Adipocyte (in vitro differentiated cells): ENCODE measurements at places on chromosomes 3 and 15.

DNA sequence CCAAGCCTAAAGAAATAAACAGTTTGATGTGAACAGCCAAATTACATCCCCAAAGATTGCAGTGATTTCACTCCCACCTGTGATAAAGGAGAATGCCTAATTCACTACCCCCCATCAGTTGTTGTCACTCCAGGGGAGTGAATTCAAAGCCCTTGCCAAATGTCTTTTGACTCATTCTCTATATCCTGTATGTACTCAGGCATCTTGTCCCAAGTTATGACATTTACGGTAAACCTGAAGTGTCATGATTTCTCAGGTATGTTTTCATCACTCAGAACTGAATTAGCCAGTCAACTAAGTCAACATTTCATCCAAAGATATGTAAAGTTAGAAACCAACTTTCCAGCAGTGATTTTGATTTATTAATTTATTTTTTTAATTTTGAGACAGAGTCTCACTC is 22.0 kb upstream of the HERC1 start:
- DNase-seq: no peak

DNA sequence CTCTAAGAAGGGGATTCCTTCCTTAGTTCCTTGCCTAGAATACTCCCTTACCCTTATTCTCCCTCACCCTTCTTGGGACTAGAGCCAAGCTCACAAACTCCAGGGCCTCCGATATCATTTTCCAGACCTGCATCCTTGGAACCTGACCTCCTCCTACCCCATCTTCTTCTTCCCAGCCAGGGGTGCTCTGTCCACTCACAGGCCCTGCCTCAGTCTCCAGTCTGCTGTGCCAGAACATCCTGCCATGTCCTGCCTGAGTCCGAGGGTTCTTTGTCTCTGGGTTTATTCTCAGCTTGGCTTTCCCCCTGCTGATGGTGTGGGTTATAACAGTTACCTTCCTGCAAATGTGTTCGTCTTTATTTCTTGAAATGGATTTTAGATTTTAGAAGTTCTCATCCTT is 59.9 kb upstream of the MCF2L2 start:
- DNase-seq: no peak

DNA sequence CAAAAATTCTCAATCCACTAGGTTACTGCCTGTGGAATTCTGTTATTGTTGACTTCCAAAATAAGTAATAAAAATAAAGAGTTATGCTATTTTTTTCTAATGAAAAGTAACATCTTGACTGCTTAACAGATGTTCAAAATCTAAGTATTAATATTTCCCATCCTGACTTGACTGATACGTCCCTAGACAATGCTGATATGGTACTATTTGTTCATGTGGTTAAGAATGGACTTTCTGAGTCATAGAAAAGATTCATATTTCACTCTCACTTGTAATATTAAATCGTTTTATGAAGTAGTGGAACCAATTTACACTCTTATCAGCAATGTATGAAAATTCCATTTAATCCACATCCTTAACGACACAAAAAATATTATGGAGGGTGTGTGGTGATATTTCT is 104.8 kb upstream of the PLSCR5 start:
- DNase-seq: no peak

DNA sequence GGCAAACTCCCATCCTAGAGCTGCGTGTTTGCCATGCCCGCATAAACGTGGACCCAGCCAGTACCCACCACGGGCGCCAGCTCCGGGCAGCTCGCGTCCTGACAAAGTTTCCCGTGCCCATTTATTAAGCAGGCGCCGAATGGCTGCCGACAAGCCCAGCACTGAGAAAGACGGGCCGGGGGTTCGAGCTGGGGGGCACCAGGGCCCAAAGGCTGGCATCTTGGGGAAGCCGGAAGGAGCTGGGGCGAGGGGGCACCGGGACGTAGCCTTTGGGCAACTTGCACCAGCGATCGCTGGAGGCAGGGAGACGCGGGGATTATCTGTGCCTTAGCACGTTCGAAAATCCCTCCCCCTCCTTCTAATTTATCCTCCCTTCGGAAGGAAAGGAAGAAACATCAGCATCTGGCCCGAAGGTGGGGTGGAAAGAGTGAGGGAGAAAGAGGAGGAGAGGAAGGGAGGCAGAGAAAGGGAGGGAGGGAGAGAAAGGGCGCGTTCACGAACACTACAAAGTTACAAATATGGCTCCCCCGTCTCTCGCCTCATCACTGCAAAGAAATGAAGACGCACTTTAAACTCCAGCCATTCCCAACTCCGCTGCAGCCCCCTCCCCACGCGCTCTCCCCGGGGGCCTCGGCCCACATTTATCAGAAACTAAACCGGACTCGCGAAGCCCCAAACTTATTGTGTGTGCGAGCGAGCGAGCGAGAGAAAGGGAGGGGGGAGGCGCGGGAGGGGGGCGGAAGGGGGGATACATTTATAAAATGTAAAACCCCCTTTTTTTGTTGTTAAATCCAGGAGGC is 1.0 kb downstream of the ANP32A start:
- DNase-seq: peak; percentile 76

DNA sequence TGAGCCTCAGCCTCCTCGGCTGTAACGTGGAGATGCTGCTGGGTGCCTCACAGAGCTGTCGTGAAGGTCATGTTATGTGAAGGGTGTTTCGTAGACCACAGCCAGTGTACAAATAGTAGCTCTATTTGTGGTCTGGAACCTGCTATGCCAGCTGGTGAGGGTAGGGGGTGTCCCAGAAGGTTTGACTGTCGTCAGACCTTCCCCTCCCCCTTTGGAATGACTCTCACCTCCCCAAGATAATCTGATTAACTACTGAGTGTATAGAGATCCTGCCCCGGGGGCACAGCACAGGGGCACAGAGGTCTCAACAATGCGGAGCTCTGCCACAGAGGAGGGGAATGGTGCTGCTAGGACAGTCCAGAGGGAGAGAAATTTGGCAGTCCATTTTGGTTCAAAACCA is 20.5 kb downstream of the FGD5 start:
- DNase-seq: no peak

- no peak for DNase-seq
Observed at GRCh38 chr3:134665243-134665642, 14.4 kb upstream of the KY start.

GRCh38 chr15:73924171-73924921 is 1.9 kb upstream of the LOXL1 start:
- peak; percentile 94 for DNase-seq

GRCh38 chr3:114721864-114722263 is 425.2 kb downstream of the ZBTB20 start:
- DNase-seq: no peak

GRCh38 chr3:23751212-23751723 is 54.5 kb upstream of the UBE2E1 start:
- no peak for DNase-seq

- peak; percentile 7 for DNase-seq
Observed at GRCh38 chr3:32245200-32245599, 6.7 kb downstream of the CMTM8 start.

- DNase-seq: no peak
Observed at GRCh38 chr3:114789803-114790202, 357.3 kb downstream of the ZBTB20 start.

- DNase-seq: no peak
Observed at GRCh38 chr3:166783206-166783605, 596.9 kb downstream of the ZBBX start.

GRCh38 chr3:25184641-25185250 is 243.3 kb upstream of the RARB start:
- no peak for DNase-seq

- peak; percentile 90 for DNase-seq
Observed at GRCh38 chr3:177597311-177598096, 400.2 kb upstream of the TBL1XR1 start.

DNA sequence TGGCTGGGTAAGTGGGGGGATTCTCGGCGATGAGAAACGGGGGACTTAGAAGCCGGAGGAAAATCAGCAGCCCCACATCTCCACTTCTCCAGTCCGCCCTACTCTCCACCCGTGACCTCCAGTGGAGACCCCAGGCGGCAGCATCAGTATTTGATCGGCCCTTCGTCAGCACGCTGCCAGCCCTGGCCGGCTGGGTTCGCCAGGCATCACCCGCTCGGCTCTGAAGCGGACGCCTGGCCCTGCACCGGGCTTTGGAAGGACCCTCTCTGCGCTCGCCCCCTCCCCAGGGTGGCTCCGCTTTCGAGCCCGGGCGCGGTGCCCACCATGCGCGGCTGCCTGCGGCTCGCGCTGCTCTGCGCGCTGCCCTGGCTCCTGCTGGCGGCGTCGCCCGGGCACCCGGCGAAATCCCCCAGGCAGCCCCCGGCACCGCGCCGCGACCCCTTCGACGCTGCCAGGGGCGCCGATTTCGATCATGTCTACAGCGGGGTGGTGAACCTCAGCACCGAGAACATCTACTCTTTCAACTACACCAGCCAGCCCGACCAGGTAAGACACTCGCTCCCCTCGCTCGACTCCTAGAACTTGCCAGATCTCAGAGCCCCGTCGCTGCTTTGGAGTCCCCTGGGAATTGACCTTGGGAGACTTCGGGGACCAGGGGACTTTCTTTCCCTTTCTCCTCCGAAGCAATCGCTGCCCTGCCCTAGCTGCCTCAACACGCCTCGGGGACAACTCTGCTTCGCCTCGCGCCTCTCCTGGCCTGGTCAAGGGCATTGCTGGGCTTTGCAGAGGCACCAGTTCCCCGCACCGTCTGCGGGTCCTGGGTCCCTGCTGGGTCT is 561 bp downstream of the SIDT1 start:
- DNase-seq: peak; percentile 49

DNA sequence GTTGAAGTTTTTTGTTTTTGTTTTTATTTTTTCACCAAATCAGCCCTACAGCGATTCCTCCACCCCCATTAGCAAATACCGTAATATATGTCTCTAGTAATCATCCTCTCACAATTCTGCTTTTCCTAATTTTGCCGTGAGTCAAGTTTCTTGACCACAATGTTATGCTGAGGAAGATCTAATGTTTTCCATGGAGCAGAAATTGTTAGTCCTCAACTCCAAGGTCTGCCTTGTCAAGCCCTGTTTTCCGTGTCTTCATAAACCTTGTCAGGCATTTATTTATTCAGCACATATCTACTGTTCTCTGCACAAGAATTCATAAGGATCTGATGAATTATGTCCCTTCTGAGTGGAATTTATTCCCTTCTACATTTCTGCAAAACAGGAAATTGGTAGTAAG is 372.8 kb downstream of the RBMS3 start:
- no peak for DNase-seq

DNA sequence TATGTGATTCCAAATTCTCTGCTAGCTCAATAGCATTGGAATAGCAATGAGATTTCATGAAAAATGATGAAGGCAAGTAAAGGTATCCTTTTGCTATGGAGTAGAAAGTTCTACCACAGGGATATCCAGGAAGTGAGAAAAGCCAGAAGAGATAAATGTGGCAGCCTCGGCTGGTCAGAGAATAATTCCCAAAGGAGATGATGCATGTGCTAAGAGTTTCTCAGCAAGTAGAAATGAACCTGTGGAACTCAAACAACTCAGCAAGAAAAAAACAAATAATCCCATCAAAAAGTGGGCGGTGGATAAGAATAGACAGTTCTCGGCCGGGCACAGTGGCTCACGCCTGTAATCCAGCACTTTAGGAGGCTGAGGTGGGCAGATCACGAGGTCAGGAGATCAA is 38.2 kb downstream of the ALS2CL start:
- DNase-seq: no peak

DNA sequence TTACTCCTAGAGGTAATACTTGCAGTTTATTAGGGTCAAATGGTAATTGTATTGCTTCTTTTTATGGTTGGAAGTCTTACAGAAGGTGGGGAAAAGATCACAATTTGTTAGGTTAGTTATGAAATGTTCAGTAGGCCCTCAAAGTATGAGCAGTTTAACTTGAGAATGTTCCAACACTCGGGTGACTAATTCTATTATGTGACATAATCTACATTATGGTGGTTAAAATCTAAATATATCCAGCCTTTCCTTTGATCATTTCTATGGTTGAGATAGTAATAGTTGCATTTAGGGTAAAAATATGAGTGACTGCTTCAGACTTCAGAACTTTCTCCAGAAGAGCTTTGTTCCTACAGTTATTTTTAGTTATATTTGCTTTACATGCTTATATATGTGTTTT is 19.6 kb upstream of the FBXO22 start:
- DNase-seq: peak; percentile 47

DNA sequence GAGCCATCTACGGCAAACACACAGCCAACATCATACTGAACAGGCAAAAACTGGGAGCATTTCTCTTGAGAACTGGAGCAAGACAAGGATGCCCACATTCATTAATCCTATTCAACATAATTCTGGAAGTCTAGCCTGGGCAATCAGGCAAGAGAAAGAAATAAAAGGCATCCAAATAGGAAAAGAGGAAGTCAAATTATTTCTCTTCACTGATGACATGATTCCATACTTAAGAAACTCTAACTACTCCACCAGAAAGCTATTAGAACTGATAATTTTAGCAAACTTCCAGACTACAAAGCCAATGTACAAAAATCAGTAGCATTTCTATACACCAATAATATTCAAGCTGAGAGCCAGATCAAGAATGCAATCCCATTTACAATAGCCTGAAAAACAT is 17.3 kb upstream of the ENTPD3 start:
- no peak for DNase-seq
